ELR (cell line): ENCODE measurements at places on chromosomes 7 and 10.

- no peak for DNase-seq
Observed at GRCh38 chr10:106612381-106612780, 552.1 kb downstream of the SORCS1 start.

DNA sequence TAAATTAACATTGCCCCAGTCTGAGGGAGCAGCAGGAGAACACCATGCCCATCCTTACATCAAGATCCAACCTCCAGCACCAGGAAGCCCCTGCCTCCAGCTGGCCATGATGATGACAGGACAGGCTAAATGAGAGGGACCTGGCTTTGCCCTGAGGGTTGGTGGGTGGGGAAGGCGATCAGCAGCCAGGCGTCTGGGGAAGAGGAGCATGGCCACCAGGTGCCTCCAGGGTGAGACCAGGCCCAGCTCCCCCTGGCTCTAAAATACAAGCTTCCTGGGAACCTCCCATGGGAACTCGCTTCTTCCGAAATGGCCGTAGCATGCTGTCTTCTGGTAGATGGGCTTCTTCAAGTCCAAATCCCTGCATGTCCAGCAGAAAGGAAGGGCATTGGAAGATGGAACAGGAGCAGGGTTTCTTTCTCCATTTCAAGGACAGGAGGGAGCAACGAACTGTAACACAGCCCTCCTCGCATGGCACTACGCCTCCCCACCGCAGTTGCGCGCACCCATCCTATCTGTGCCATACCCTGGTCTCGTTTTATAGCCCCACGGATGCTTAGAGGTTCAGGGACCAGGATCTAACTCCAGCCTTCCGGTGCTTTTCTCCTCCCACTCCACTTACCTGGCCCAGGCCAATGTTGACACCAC is 15.8 kb downstream of the MAT1A start:
- DNase-seq, result no peak

GRCh38 chr10:7532723-7533498 is 122.1 kb upstream of the SFMBT2 start:
- no peak for DNase-seq

DNA sequence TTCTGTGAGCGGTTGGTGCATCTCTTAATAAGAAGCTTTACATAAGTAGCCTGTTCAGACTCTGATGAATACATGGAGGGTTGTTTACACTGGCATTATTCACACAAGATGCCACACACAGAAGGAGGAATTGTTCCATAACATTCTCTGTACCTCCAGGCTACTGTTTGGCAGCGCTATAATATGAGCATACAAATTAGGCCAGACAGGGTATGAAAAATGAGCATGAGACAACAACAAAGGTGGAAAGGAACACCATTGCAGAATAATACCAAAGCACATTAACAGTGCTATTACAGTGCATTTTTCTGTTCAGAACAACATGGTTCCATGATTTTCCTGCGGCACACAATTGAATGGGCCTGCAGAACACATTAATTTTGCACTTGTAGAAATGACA is 417.2 kb upstream of the C7orf33 start:
- DNase-seq, result no peak

DNA sequence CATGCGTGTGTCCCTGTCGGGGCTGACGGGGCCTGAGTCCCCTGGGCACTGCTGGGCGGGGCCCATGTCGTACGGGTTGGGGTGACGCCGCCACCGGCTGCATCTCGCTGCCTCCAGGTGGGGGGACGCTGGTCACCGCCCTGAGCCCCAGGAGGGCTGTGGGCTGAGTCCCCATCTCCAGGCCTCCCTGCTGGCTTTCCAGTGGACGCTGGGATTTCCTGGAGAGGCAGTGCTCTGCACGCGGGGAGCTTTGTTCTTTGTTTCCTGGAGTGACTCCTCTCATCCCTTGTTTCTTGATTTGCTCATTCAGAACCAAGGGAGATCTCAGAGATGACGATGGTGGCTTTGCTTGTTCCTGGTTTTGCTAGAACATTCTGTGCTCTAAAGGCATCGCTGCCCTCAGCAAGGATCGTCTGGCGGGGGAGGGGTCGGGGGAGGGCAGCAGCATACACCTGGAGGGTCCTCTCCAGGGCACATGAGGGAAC is 21.0 kb downstream of the PWWP2B start:
- no peak for DNase-seq

- no peak for DNase-seq
Observed at GRCh38 chr7:150962290-150962552, 15.9 kb downstream of the KCNH2 start.

- DNase-seq, result peak; percentile 68
Observed at GRCh38 chr7:122092964-122093797, 50.9 kb downstream of the AASS start.

DNA sequence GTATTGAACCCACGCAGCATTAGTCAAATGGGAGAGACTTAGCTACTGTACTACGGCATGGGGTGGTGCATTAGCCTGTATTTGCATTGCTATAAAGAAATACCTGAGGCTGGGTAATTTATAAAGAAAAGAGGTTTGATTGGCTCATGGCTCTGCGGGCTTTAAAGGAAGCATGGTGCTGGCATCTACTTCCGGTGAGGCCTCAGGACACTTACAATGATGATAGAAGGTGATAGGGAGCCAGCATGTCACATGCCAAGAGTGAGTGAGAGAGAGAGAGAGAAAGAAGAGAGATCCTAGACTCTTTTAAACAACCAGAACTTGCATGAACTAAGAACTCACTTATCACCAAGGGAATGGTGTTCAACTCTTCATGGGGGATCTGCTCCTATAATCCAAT is 27.2 kb upstream of the CREB3L2 start:
- no peak for DNase-seq
